ENCODE measurements at places on chromosomes 12 and 14.

DNA sequence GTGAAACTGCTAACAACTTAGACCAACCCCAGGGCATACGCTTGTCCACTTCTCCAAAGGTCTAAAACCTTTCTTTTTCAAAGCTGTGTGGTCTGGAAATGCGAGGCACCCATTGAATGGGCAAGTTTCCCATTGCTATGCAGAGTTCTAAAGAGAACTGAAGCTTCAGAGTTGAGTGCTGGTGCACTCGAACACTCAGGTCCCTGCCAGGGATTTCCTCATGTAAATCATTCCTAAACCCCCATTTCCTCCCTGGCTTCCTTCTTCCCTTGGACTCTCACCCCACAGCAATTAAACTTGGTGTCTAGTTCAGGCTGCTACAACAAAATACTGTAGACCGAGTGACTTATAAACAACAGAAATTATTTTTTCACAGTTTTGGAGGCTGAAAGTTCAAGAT is 2.2 kb upstream of the PXN start:
- no peak for DNase-seq

GRCh38 chr12:113131556-113131955 is 4.0 kb downstream of the RASAL1 start:
- DNase-seq: no peak

DNA sequence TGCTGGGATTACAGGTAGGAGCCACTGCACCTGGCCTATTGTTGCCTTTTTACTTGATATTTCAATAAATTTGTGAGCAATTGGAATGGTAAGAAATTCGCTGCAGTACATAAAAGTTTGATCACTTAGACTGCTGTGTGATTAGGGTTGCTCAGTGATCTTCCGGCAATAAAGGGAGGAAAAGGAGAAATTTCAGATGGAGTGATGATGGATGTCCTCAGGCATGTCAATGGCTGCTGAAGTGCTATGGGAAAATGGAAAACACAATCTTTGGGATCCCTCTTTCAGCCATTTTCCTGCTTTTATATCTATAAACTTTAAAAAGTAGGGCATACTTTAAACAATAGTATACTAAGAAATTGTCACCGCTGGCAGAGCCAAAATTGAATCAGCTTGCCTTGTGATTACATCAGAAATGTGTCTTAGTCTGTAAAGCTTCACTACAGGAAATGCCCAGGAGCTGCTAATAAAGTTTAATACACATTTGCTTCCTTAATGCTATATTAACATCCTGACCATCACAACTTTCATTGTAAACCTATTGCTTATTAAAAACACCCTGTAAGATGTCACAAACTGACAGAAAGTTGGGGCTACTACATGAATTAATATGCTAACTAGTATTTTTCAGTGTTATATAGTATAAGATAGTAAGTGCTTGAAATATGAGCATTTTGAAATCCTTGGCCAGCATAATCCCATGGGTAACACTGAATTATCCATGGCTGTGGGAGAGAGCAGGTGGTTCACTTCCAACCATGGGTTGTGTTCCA is 13.7 kb upstream of the FBXL14 start:
- DNase-seq: no peak

DNA sequence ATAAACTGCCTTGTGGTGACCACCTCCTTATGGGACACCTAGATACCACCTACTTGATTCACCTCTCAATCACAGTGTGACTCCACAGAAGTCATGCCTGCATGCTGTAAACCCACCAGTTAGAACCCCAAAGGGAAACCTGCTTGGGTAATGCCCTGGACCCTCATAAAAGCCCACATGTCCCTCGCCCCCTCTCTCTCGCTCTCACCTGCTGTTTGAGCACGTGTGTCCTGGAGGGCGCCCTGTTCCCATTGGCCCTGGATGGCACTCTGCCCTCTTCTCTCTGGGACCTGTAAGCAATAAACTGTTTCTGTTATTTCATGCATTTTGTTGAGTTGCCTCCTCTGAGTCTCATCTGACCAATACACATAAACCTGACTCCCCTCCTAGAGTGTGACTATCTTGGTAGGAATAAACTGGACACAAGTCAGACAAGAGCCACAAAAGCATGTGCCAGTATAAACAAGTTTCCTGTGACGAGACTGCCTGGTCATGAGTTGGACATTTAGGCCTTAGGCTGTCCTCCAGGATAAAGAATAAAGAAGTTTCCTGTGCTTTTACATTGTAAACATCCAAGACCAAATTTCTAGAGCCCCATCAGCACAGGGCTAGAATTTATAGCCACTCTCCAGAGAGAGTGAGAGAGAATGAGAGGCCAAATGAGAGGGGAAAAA is 8.6 kb downstream of the IFI27L2 start:
- DNase-seq: no peak

DNA sequence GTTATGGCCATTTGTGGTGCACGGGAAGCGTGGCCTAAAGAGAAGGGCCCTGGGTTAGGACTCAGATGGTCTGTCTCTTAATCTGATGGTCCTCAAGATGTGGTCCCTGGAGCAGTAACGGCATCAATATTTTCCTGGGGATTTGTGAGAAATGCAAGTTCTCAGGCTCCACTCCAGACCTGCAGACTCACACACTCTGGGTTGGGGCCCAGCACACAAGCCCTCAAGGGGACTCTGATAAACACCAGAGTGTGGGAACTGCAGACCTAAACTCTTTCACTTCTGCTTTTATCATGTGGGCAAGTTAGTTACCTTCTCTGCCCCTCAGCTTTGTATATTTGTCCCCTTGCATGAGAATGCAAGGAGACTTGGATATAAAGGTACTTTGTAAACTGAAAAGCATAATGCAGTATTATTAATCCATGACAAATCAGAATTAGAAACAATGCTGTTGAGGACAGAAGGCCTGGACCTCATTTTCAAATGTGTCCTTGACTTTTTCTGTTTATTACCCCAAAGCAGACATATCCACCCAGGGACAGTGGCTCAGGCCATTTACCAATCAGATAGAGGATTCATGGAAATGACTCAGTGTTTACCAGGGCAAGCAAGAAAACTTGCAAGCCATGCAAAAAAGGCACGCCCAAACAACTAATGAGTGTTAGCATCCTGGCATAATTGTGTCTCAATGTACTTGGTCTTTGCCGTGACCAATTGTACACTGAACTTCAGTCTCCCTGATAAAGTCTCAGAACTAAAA is 157.0 kb downstream of the ASCL1 start:
- DNase-seq: no peak

DNA sequence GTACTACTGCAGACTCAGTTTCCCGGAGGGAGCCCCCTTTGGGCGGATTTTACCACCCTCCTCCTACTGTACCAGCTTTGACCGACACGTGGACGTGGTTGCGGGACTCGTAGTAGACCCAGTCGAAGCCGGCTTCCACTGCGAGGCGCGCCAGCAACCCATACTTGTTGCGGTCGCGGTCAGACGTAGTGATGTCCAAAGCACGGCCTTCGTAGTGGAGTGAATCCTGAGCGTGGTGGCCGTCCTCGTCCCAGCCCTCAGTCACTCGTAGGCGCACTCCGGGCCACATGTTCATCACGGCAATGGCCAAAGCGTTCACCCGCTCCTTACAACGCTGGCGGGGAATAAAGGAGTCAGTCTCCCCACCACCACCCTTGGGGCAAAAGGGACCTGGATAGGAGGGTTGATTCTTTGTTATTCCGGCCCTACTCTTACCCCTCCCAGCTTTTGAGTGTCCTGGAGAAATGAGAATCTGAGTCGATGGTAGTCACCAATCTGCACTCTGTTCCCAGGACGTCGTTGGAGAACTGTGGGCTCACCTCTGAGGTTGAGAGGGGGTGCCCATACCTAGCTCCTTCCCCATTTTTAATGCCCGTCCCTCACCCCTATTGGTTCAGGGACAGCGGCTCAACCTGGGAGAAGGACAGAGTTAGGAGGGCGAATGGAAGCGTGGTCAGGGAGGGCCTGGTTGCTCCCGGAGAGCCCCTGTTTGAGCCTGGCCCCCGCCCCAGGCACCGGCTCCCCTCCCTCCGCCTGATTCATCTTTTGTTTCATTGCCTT is 3.4 kb downstream of the DHH start:
- DNase-seq: no peak

DNA sequence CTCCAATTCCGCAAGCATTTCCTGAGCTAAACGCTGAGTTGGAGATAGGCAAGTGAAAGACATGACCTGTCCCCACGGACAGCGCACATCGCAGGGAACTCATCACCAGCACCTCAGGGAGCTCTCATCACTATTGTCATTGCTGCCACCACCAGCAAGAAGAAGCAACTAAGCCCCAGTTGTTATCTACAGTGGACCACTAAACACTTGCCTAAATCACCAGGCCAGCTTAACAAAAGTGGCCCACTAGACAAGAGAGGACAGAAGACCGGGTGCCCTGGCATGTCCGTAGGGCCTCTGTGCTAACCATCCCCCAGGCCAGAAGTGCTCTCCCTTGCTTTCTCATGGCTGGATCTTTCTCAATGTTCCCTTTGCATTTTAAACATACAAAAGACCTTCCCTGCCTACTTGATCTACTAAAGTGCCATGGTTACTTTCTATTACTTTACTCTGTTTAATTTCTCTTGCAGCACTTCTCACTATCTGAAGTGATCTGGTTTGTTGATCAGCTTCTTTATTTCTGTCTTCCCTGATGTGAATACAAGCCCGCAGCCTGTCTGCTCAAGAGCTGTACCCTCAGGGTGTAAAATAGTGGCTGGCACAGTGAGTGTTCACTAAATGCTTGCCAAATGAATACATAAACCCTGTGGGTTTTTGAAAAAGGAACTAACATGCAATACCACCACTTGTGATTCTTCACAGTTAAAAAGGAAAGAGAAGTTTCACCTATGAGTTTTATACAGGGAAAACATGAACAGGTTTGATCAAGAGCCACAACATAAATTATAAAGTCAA is 60.9 kb upstream of the RFLNA start:
- no peak for DNase-seq

GRCh38 chr14:68679301-68679700 is 113.6 kb downstream of the ZFP36L1 start:
- DNase-seq: no peak

- DNase-seq: no peak
Observed at GRCh38 chr12:8912914-8913313, 1.4 kb upstream of the PHC1 start.

GRCh38 chr14:66087231-66087630 is 398.9 kb upstream of the CCDC196 start:
- no peak for DNase-seq

GRCh38 chr12:46459861-46460545 is 87.4 kb upstream of the SLC38A2 start:
- DNase-seq: no peak

DNA sequence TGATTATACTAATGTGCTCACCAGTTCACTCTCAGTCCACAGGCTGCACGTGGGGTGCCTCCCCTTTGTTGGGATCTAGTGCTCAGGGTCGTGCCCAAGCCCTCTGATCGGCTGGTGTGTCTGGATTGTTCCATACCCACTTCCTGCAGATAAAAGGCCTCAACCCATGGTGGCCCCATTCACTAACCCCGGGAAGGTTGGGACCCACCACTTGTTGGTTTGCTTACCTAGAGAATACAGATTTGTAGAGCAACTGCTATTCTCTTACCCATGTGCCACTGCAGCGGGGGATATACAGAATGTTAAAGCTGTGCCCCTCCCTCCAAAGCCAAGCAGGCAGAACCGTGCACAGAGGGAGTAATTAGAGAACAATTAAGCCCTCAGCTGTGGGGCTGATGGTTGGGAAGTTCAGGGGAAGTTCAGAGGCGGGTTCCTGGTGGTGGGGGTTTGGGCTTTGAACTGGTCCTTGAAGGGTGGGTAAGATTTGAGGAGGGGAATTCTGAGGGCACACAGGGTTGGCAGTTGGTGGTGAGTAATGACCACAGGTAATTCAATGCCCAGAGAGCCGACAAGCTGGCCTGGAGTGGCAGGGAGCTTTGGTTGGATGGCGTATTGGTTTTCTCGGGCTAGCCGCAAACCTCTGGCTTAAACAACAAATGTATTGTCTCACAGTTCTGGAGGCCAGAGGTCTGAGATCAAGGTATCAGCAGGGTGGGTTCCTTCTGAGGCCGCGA is 68.8 kb downstream of the ADCK1 start:
- DNase-seq: no peak

DNA sequence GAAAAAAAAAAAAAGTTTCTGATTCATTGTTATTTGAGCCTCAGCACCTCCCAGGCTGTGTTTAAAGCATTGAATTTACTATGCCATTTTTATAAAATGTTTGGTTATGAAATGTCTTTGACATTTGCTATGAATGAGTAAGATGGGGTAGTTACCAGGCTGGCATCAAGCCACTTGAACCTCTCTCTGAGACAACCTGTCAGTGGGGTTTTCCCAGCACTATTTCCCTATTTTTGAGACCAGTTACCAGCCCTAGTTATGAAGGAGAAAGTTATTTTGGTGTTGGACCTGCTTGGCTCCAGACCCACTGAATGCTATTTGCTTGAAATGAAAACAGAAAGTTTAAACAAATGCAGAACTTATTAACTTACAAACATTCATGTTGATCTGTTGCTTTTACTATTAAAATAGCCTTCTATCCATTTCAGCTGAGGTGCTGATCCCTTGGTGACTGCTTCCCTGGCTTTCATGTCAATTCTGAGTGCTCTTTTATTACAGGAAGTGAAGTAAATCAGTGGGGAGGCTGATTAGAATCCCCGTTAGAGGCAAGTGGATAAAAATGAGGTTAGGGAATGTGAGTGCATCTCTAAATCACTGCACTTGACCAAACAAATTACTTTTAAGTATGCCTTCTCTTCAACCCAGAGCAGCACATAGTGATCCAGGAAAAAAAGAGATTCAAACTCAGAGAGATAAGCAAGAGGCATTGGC is 37.8 kb downstream of the LLPH start:
- DNase-seq: no peak

DNA sequence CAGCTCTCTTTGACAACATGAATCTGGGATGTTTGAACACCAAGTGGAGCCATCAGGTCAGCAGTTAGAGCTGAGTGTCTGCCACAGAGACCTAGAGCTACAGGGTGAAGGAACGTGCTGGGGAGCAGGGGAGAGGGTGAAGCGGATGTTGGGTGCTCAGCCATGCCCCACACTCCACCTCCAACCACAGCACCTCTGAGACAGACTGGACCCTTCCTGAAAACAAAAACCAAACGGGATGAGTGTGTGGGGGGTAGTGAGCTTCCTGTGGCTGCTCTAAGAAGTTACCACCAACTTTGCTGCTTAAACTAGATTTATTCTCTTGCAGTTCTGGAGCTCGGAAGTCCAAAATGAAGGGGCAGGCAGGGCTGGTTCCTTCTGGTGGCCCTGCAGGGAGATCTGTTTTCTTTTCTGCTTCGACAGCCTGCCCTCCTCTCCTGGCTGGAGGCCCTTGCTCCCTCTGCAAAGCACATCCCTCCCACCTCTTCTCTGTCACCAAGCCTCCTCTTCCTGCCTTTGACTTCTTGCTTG is 5.6 kb upstream of the GOLGA3 start:
- DNase-seq: no peak

Data from T-cell (primary cell).